ENCODE measurements at places on chromosomes 1 and 21. TPM values are rescaled to one million over a fixed set of nuclear protein-coding genes. Genes with fewer than 3 reads are reported as not detected.

DNA sequence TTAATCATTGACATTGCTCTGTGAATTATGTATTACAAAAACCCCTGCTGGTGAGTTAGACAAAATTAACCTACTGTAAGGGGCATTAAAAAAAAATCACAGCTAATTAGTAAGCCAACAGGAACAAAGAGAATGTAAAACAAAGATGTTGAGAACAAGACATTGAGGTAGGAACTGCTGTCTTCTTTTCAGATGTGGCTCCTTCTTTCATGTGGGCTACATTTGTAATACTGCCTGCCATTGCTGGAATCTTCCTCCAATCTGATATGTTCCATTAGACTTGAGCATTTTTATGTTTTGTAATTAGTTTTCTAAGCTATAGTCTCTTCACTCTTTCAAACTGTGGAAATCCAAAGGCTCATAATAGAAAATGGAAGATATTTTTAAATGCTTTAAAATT lies 353.0 kb downstream of the ADGRL2 start:
- no peak for DNase-seq
- H3K27me3 ChIP-seq, result no peaks in the 10 kb centered on the region
- no peak overlapping the region for H3K27ac ChIP-seq
- no peaks in the 10 kb centered on the region for H3K4me1 ChIP-seq
- no peak overlapping the region for H3K4me3 ChIP-seq
- H3K36me3 ChIP-seq, result no peaks in the 10 kb centered on the region

ARHGAP30 gene
- total RNA-seq, result 193 TPM

- no peak overlapping the region for H3K27ac ChIP-seq
- H3K4me3 ChIP-seq, result no peak overlapping the region
- H3K4me1 ChIP-seq, result no peaks in the 10 kb centered on the region
- H3K27me3 ChIP-seq, result no peaks in the 10 kb centered on the region
- no peak for DNase-seq
- peaks cover 5% of the 10 kb centered on the region for H3K36me3 ChIP-seq
These were observed 45.3 kb downstream of the KCTD3 start for GRCh38 chr1:215612391-215612790.

AVPR1B gene
- total RNA-seq, result not detected

DNA sequence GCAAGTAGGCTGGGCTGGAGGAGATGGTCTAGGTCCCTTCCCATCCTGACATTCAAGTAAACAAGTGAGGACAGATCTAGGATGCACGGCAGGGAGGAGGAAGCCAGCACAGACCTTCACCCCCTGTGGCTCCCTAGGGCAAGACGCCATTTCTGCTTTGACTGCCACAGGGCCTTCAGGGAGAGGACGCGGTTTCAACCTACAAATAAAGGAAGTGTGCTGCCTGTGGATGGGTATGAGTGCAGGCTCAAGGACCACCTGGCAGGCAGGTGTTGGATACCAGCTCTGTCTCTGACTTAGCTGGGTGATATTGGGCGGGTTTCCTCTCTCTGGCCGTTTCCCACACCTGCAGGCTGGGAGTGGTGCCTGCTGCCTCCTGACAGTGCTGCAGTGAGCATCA lies 16.2 kb downstream of the SLC2A1 start:
- no peak for DNase-seq
- peaks cover 29% of the 10 kb centered on the region for H3K4me1 ChIP-seq
- H3K27ac ChIP-seq, result peak overlapping the region; percentile 39
- peaks cover 15% of the 10 kb centered on the region for H3K36me3 ChIP-seq
- H3K4me3 ChIP-seq, result no peak overlapping the region
- H3K27me3 ChIP-seq, result no peaks in the 10 kb centered on the region

- H3K27me3 ChIP-seq, result no peaks in the 10 kb centered on the region
- H3K4me3 ChIP-seq, result no peak overlapping the region
- no peak overlapping the region for H3K27ac ChIP-seq
- H3K36me3 ChIP-seq, result no peaks in the 10 kb centered on the region
- H3K4me1 ChIP-seq, result peaks cover 23% of the 10 kb centered on the region
These were observed 76.4 kb upstream of the LYST start for GRCh38 chr1:235942979-235943575.

DNA sequence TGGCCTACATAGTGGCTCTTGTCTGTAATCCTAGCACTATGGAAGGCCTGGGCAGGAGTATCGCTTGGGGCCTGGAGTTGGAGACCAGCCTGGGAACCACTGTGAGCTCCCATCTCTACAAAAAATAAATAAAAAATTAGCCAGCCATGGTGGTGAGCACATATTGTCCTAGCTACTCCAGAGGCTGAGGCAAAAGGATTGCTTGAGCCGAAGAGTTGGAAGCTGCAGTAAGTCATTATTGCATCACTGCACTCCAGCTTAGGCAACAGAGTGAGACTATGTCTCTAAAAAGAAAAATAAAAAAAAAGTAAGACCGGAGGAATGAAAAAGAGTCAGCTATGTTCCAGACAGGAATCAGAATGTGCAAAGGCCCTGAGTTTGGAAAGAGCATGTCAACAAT lies 115.3 kb downstream of the CYYR1 start:
- H3K27me3 ChIP-seq, result no peaks in the 10 kb centered on the region
- no peaks in the 10 kb centered on the region for H3K36me3 ChIP-seq
- no peaks in the 10 kb centered on the region for H3K4me1 ChIP-seq
- no peak overlapping the region for H3K4me3 ChIP-seq
- no peak for DNase-seq
- H3K27ac ChIP-seq, result no peak overlapping the region

GRCh38 chr1:91885213-91885715 lies 687 bp downstream of the TGFBR3 start:
- peaks cover 8% of the 10 kb centered on the region for H3K27me3 ChIP-seq
- H3K27ac ChIP-seq, result peak overlapping the region; percentile 0
- H3K4me3 ChIP-seq, result peak overlapping the region; percentile 79
- DNase-seq, result no peak

DNA sequence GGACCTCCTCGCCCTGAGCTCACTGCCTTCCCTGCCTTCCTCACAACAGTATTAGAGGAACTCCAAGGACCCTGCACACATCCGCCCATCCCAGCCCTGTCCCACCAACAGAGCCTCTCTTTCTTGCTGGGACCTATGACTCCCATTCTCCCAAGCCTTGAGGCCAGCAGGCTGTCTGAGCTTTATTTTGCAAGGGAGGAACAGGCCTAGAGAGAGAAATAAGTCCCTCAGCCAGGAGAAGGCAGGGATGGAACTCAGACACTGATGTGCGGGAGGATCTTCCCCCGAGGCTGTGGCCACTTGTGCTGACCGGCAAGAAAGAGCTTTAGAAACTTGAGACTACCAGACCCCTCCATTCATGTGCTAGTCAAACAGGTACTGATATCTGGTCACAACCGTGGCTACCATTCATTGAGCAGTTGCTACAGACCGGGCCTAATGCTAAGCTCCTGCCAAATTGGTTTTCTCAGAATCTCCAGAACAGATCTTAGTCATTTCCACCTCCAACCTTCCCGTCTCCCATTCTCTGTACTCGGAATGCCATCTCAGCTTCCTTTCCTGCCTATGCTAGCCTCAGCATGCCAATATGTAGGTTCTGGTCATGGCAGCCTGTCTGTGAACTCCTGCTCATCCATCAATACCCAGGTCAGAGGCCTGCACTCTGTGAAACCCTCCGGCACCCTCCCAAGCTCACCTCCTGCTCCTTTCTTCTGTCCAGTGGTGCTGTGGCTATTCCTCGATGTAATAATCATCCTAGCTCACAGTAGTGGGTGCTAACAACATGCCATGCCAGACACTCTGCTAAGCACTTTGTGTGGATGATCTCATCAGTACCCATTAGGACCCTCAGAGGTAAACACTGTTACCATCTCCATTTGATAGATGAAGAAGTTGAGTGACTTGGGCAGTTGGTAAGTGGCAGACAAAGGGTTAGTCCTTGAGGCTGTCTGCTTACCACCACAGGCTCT lies 3.8 kb downstream of the TMEM54 start:
- H3K4me1 ChIP-seq, result no peaks in the 10 kb centered on the region
- H3K27me3 ChIP-seq, result peaks cover 10% of the 10 kb centered on the region
- no peak overlapping the region for H3K27ac ChIP-seq
- no peaks in the 10 kb centered on the region for H3K36me3 ChIP-seq

- H3K27ac ChIP-seq, result no peak overlapping the region
- DNase-seq, result no peak
- H3K4me3 ChIP-seq, result no peak overlapping the region
- no peaks in the 10 kb centered on the region for H3K4me1 ChIP-seq
These were observed 269.9 kb downstream of the HLX start for GRCh38 chr1:221149111-221149510.

RGS18 gene
- total RNA-seq, result 0.53 TPM

DNA sequence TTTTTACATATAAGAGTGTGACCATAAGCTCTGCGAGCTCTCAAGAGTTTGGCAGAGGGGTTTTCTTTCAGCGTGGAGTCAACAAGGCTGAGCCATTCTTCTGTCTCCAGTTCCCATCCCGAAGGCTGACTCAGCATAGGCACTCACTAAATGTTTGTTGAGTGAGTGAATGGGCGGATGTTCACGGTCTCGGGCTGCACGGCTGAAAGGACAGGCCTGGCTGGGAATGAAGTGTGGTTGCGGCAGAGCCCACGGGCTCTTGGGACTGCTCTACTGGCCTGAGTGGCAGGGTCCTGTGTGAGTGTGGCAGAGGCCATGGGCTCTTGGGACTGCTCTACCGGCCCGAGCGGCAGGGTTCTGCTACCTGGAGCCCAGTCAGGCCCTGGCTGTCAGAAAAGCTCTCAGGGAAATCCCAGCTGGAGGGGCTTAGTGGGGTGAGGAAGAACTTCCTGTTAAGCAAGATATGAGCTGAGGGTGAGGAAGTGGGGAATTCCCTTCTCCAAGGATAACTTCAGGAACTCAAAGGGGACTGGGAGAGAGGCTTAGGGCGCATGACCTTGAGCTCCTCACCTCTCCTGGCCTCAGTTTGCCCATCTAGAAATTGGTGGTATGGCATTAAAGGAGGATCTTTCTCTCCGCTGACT lies 56.6 kb upstream of the C1orf174 start:
- H3K36me3 ChIP-seq, result no peaks in the 10 kb centered on the region
- H3K27ac ChIP-seq, result no peak overlapping the region
- no peaks in the 10 kb centered on the region for H3K4me1 ChIP-seq
- DNase-seq, result no peak
